ENCODE measurements at places on chromosomes 2 and 18.

- DNase-seq, result no peak
Observed at GRCh38 chr2:221444106-221444505, 128.0 kb downstream of the EPHA4 start.

- no peak for DNase-seq
Observed at GRCh38 chr2:233402346-233402745, 48.1 kb downstream of the DGKD start.

DNA sequence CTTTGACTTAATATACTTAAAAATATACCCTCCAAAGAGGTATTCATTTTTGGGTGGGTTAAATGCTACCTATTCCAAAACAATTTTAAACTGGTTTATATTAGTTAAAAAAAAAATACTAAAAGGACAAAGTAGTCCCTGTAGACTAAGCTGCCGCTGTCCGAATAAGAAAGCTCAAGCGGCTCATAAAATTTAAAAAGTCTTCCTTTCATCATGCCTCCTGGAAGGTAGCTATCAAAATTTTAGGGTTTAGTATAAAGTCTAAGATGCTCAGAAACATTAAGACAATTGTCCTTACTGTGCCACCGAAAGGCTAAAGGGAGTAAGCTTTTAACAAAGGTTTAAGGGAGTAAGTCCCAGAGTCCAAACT lies 440 bp upstream of the UGGT1 start:
- no peak for DNase-seq

DNA sequence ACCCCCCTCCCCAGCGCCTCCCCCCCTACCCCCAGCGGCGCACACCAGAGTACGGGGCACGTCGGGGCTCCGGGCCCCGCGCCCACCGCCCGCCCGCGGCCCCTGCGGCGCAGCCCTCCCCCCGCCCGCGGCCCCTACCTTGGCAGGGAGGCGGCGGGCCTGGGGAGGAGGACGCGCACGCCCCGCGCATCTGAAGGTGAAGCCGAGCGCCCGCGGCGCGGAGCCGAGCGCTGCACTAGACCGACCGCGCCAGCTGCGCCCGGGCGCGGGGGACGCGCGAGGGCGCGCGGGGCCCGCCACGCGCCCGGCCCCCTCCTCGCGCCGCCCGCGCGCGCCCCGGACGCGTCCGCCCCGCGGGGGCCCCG lies at the start of gene ZNF516:
TSS of gene ZNF516 (minus strand) at position 237 of the 365 bp plus-strand sequence. CDS start 52,188 bp downstream, outside the sequence.
- DNase-seq, result peak; percentile 18

DNA sequence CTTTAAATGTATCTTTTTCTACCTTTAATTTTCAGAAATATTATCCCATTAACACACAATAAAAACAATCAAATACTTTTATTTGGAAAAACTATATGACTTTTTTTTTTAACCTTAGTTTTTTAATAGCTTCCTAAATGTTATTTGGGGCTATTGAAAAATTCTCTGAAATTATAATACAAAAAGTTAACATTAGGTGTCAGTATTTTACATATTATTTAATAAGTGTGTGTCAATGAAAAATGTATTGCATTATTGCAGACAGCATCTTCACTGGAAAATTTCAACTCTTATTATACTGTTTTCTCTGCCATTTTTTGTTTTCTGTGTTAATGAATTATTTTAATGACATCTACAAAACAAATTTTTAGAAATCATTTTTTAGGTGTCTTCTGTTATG lies 51.1 kb upstream of the ARHGAP15 start:
- DNase-seq, result no peak

- DNase-seq, result no peak
Observed at GRCh38 chr2:44952143-44952805, 10.8 kb downstream of the SIX3 start.

DNA sequence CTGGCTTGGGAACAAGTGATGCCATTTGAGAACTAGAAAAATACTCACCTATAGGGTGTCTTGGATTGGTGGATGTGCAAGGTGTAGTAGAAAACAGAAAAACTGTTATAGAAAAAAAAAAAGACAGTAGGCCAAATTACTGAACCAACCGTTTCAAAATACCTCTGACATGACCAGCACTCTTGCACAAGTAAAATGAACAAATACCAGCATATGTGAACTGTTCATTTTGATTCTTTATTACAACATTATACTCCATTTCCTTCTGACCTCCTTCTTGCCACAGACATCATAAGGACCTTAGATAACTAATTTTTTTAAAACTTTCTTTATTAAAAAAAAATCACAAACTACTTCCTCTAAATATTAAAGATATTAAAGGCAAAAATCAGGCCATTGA lies 125.5 kb downstream of the ATAD2B start:
- DNase-seq, result no peak

- DNase-seq, result no peak
Observed at GRCh38 chr2:88114889-88115288, 13.0 kb downstream of the FABP1 start.

- DNase-seq, result no peak
Observed at GRCh38 chr18:58388736-58389135, 240.2 kb downstream of the ALPK2 start.

DNA sequence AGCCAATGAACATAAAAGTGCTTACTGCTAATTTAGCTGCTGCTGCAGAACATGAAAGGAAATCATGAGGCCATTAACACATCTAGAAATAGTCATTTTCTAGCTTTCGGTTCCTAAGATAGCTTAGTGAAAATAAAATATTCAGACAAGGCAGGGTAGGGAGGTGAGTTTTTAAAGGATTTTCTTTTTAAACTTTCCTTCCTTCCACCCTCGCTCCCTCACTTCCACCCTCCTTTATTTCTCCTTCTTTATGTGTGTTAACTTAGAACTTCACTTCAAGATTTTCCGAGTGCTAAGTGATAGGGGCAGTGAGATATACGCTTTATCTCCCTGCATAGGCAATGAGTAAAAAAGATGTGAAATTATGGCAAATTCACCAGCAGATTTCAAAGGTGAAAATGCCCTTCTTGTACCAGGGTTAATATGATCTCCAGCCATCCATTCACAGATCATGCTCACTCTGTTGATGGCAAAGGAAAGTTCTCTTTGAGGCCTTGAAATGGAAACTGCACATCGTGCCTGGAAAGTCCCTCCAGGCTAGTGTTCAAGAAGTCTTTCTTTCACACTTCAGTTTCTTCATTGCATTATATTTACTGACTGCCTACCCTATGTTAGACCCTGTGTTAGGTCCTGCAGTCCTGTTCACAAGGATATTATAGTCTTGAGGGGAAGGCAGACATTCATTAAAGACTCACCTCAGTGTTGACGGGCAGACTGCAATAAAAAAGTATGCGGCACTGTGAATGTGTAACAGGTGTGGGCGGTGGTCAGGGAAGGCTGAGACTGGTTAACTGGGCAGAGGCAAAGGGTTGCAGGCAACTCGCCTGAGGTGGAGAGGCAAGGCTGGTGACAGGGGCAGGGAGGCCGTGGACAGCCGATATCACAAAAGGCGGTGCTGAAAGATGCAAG lies 200.8 kb downstream of the PLCL1 start:
- DNase-seq, result no peak

DNA sequence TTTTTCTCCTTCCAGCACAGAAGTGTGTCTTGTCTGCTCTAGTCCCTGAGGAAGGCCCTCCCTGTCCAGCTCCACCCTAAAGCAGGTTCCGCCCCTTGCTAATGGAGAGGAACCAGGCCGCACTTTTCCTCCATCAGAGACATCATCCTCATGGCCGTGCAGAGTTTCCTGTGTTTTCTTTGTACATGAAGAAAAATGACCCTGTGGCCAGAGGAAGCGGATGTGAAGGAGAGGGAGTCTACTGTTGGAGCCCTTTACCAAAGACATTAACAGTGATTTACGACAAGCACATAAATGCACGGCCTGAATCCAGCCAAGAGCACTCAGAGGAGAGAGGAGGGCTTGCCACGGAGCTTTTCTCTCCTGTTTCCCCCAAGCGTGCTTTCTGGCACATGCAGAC lies 109.5 kb downstream of the RNF144A start:
- peak; percentile 64 for DNase-seq

All from NCI-H1105 treated with DMSO at 0.1 percent for 48 hours (cell line).